Sigmoid colon (tissue), 7 donors: ENCODE measurements at places on chromosomes 13 and 19. TPM values are rescaled to one million over a fixed set of nuclear protein-coding genes. Genes with fewer than 3 reads are reported as not detected.

GRCh38 chr19:29239213-29239776 lies 26.3 kb upstream of the UQCRFS1 start:
- DNase-seq, result no peak

GRCh38 chr13:40341096-40341471 lies 325.4 kb downstream of the FOXO1 start:
- DNase-seq, result no peak

DNA sequence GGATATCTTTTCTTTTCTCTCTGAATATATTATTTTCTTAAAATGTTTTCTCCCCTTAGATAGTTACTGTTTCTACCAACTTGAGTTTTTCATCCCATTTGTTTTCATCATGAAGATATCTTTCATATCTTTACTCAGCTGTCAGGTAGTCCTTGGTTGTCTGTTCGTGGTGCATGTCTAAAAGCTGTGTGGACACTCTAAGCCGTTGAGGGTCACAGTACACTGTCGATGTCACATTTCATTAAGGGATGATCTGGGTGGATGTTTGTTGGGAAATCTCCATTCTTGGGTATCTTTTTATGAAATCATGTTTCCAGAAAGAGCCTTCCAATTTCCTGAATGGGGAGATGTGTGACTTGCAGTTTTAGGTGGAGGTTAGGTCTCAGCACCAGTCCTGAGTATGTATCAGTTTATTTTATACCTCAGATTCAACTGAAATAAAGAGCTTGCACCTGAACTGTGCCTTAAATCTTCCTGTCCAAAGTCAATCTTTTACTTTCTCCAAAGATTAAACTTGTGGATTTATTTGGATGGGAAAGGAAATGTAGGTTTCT lies 23.2 kb downstream of the ZMYM2 start:
- DNase-seq, result no peak

- peak; percentile 82 for DNase-seq
These were observed 24.6 kb upstream of the ZNF846 start for GRCh38 chr19:9793071-9793591.

GRCh38 chr13:112916296-112916695 lies 52.7 kb upstream of the MCF2L start:
- DNase-seq, result peak; percentile 53

- DNase-seq, result no peak
These were observed 433.0 kb downstream of the TSHZ3 start for GRCh38 chr19:30916238-30916637.

DNA sequence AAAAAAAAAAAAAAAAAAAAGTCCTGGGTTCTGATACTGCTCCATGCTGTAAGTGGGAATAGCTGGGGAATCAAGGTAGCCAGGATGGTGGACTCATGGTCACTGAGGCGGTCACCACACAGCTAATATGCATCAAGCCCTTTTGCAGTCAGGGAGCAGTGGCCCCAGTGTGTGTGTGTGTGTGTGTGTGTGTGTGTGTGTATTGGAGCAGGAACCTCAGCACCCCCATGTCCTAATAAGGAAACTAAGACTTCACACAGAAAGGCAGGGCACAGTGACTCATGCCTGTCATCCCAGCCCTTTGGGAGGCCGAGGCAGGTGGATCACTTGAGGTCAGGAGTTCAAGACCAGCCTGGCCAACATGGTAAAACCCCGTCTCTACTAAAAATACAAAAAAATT lies 12.0 kb downstream of the B3GNT3 start:
- DNase-seq, result no peak

GRCh38 chr19:4033028-4033956 lies 25.8 kb downstream of the PIAS4 start:
- no peak for DNase-seq

DNA sequence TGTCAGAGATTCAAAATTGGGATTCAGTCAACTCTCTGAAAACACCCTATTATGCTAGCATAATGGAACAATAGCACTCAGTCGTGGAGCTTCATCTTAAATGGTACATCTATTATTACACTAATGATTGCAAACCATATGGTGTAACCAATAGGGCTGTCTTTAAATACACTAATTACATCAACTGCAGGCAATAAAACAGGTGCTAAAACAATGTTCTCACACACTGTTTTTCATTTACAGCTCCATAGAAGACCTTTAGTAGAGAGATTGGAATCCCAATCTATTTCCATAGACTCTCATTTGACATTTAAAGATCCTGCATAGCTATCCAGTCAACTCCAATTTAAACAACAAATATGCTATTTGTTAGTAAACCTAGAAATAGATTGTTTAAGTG lies 1917.4 kb downstream of the OLFM4 start:
- no peak for DNase-seq

- no peak for DNase-seq
These were observed 245.5 kb upstream of the TSHZ3 start for GRCh38 chr19:31594701-31595100.

DNA sequence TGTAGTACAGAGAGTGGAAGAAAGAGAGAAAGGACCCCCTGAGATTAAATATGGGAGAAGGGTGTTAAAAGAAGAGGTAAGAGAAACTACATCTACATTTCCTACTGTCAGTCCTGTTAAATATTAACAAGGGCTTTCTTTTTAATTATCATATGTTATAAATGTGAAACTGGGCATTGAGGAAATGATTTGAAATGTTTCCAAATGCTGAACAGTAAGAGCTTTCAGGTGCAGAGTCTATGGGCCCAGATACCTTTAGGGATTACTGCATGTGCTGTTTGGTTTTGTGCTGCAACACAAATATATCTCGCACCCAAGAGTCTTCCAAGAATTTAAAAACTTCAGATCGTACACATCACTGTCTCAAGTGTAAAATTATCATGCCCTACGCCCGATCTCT lies 176.3 kb downstream of the RBM26 start:
- DNase-seq, result no peak

DNA sequence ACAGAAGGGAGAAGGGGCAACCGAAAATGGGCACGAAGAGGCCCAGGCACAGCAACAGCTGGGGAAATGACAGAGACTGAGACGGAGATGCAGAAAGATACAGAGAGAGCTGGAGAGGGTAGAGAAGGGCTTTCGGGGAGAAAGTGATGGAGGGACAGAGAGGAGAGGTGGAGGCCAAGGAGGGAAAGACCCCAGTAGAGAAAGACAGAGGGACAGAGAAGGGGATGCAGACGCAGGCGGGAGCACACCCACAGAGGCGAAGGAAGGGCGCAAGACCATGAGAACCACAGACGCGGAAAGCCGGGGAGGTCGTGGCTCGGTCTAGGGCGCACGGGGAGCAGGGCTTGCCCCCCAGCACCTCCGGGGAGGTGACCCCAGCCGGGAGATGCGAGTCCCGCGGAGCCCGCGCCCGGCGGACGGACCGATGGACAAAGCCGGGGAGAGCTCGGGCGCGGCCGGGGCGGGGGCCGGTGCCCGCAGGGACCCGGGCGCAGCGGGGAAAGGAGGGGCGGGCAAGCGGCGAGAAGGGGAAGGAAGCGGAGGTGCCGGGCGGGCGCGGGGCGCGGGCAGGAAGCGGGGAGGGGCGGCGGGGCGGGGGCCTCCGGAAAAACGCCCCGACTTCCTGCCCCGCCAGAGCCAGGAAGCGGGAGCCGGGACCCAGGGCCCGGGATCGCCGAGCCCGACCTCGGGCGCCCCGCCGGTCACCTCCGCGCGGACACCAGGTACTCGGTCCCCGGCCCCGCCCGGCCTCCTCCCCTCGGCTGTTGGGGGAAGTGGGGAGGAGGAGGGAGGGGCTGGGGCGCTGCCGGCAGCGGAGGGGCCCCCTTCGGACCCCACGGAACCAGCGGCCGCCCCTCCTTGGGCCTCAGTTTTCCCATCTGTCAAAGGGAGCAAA lies at the start of gene ARHGEF1:
TSS of gene ARHGEF1 (plus strand) at position 617 of the 895 bp plus-strand sequence. CDS start 4,899 bp downstream, outside the sequence.
- DNase-seq, result peak; percentile 76

Gene TMEM221
- total RNA-seq, result 0.36 TPM

Gene SIGLEC8
- total RNA-seq, result not detected

Gene TMEM59L
- 0.82 TPM for total RNA-seq
